CD4-positive, alpha-beta T cell treated with Interleukin-4 for 4 hours (primary cell): ENCODE measurements at places on chromosomes 16 and 17.

DNA sequence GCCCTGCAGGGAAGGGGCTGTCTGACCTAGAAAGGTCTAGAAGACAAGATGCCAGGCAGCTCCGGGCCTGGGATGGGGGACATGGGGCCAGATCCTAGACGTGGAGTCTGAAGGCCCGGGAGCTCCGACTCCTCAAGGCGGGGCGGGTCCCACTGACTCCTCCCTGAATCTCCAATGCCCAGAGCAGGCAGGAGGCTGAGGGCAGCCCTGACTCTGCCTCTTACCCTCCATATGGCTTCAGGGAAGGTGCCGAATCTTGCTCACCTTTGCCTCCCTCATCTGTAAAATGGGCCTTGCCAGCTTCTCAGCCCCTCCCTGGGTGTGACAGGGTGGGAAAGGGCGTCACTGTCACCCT, 14.8 kb downstream of the VASN start:
- no peak for DNase-seq

GRCh38 chr17:57946798-57947358, 8.3 kb downstream of the CUEDC1 start:
- DNase-seq: peak; percentile 48

DNA sequence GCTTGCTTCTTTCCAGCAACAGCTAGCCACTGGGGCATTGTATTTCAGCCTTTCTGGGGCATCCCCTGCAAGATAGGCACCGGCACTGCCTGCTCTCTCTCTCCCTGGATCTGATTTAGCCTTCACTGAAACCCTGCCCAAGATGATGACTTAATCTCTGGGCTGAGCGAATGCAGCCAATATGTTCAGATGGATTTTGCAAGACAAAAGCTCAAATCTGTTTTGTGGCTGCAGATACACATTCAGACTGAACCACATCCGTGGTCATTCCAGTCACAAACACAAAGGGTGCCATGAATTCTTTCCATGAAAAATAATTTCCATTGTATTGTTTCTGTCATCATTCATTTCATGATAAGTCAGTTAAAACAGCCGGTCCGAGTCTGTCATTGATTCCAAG, 24.2 kb downstream of the SOST start:
- no peak for DNase-seq

DNA sequence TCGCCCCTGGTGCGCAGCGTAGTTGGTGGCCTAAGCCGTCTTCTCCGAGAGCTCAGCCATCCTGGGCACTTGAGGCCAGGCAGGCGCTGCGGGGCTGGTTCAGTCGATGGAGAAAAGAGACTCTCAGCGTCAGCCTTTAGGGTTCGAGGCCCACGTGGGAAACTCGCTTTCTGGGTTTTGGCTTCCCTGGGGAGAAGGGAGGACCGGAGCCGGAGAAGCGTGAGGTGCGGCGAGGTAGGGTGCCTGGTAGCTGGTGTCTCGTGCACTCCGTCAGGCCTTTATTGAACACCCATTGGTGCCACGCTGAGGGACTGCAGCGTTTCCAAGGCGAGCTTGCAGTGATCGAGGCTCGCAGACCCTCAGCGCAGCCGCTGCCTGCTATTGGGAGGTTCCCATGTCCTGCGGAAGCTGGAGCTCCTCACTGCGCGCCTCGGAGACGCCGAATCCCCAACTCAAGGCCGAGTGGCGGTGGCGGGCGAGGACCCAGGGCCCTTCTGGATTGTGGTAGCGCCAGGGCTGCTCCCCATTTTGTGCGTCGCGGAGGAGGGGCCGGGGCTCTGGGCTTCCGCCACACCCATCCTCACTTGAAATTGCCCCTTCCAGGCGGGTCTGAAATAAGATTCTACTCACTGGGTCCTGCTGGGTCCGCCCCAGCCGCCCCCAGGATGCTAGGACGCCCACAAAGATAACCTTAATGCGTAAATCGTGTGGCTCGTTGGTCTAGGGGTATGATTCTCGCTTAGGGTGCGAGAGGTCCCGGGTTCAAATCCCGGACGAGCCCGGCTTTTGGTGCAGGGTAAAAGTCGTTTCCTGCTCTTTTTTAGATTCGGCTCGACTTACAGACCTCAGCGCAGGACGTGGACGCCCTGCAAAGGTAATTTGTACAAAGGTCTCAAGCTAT, 1.2 kb downstream of the OR1F1 start:
- DNase-seq: no peak

DNA sequence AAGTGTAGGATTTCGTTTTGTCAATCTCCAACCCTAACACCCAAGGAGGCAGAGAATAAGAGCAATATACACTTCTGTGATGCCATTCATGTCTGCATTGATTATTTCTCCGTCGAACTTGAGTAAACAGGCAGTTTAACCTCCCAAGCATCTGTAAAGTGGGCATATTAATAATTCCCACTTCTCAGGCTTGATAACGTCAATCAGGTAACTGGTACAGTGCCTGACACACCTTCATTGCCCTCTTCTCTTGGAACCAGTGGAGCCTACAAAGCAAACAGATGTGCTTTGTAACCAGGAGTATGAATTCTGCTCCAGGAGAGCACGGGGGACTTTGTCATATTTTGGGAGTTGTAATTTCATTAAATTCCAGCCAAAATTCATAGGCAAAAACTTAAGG, 32.5 kb upstream of the PLCG2 start:
- no peak for DNase-seq

DNA sequence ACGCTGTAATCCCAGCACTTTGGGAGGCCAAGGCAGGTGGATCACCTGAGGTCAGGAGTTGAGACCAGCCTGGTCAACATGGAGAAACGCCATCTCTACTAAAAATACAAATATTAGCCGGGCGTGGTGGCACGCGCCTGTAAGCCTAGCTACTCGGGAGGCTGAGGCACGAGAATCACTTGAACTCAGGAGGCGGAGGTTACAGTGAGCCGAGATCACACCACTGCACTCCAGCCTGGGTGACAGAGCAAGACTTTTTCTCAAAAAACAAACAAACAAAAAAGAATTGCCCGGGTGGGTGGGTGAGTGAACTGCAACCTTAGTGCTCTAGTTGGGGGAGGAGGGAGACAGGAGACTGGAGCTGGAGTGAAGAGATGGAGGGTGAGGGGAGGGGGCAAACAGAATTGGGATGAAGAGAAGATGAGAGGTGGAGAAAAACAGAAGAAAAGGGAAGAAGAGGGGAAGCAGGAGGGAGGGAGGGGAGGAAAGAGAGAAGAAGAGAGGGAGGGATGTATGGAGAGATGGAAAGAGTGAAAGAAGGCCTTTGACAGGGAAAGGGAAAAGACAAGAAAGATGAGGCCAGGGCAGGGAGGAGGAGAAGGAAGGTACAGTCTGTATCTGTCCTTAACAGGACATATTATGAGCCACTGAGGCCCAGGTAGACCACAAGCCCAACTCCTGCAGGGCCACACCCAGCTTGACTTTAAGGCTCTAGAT, 5.5 kb upstream of the SRCIN1 start:
- DNase-seq: no peak

GRCh38 chr16:35102780-35103403, 1643.5 kb downstream of the TP53TG3F start:
- no peak for DNase-seq

DNA sequence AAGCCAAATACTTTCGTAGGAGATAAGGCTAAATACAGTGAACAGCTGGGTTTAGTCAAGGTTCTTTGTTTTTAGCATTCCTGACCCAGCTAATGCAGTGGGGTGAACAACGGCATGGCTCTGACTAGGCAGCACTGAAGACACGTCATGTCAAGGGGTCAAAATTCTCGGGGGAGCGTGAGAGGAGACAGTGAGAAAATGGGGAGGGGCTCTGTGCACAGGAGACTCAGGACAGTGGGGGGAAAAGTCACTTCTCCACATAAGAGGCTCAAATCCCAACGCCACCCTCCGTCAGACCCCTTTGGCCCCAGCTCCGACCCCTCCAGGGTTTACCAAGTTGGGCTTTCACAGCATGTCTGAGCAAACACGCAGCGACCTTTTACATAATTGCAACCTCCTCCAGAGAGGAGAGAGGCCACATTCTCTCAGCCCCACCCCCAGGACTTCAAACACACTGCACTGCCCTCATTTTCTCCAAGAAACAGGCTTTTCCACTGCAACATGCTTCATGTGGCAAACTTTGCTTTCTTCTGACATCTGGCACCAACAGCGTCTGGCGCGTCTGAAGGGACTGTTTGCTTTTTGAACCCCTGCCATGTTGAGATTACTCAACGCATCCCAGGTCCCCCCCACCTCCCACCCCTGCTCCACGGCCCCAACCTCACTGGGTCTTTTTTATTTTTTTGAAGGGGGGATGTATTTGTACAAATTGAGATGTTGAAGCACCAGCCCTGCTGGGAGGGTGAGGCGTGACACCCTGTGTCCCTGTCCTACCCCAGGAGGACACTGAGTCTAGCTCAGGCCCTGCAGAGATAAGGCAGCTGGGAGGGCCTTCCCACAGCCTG, 30.0 kb downstream of the AXIN2 start:
- DNase-seq: no peak

GRCh38 chr16:74951206-74951605, 33.7 kb downstream of the WDR59 start:
- DNase-seq: no peak

DNA sequence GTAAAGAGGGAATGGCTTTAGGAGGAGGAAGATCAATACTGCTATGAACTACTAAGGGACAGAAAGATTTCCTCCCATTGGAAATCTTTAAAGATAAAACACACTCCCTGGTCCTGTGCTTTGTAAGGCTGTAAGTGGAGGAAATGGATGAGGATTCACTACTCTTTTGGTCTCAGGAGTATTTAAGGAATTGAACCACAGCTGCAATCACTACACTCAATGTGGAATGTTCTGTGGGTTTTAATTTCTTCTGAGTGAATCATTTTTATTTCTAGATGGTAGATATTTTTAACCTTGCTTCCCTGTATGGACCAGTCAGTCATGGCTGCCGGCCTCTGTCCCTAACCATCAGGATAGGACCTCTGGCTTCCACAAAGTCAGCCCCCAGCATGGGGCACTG, 65.6 kb downstream of the SDR42E1 start:
- DNase-seq: no peak

GRCh38 chr16:28193530-28194423, 18.0 kb downstream of the XPO6 start:
- peak; percentile 28 for DNase-seq

DNA sequence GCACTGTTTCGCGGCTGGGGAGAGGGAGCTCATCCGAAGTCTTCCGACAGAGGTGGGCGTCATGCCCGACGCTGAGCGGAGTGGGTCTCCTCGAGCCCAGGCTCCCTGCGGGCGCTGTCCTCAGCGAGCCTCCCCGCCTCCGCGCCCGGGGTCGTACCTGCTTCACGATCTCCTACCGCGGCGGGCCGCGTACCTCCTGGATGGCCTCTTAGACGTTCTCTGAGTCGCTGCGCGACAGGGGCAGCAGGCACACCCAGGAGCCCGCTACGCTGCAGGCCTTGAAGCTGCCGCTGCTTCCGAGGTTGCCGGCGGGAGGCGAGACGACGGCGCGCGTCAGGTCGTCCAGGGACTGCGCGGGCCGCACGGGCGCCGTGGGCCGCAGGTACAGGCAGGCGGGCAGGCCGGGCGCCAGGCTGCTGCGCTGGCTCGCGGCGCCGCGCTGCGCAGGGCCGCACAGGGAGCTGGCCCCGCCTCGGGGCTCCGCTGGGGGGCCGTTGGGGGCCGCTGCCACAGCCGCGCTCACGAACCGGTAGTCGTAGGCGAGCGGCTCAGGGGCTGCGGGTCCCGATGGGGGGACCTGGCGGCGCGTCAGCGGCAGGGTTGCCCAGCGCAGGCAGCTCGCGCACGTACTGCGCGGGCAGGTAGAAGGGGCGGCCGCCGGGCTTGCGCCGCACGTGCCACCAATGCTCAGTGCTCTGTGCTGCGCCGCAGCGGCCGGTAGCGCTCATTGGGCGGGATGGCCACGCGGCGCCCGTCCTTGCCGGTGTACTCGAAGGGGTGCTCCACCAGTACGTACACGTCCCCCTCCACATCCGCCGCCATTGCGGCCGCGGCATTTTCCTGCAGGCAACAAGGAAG, 116.4 kb upstream of the SMURF2 start:
- DNase-seq: no peak

GRCh38 chr17:35082073-35082657, 18.7 kb upstream of the RFFL start:
- DNase-seq: peak; percentile 67

DNA sequence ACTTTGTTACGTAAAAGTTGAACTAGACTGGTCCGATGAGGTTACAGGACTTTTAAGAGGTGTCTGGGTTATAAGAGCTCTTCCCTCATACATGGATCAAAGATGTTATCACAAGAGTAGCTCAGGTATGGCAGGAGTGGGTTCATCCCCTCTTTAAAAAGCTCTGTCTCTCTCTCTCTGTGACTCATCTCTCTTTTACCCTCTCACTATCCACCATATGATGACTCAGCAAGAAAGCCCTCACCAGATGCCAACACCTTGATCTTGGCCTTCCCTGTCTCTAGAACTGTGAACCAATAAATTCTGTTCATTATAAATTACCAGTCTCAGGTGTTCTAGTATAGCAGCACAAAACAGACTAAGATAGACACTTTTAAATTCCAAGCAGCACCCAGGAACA, 1.9 kb upstream of the CLEC19A start:
- no peak for DNase-seq

GRCh38 chr16:48850097-48850770, 240.3 kb upstream of the N4BP1 start:
- DNase-seq: no peak

DNA sequence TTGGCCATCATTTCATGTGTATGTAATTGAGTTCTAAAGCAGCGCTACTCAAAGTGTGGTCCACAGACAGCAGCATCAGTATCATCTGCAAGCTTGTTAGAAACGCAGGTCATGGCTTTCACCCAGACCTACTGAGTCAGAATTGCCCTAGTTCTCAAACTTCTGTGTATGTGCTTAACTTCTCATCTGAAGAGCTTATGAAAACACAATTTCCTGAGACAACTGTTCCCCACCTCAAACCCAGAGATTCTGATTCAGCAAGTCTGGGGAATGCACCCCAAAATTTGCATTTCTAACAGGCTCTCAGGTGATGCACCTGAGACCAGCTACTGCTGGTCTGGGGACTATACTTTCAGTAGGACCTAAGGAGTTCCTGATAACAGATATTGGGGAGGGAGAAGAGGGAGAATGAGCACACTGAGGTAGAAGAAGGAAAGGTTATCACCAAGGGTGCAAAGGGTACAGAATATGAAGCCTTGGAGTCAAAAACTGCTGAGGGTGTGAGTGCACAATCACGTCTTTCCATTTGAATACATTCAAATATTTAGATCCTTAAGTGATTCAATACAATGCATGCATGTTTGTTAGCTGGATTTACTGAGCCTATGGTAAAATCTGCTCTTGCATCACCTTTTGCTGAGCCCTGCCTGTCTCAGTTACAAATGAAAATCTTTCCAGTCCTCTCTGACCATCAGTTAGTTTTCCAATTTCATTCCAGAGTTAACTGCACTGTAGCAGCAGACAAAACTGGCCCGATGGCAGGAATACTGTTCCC, 29.2 kb upstream of the SKAP1 start:
- DNase-seq: peak; percentile 15

- DNase-seq: no peak
Observed at GRCh38 chr17:9148905-9149525, 127.7 kb downstream of the NTN1 start.
